ENCODE measurements at places on chromosomes 6 and 20.

DNA sequence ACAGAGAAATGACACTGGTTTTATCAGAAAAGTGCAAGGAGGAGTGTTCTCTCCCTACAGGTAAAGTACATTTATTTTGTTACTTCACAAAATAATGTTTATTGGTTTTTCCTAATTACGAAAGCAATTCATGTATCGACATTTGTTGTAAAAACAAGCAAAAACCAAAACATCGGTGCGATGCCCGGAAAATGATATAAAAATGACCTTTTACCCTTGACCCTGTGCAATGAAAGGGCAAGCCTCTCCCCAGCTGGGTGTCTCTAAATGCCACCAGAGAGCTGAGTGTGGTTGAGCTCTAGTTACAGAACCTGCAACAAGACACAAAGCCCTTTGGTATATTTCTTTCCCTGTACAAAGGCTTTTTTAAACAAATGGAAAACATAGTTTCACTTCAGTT is 65.4 kb downstream of the CD164 start:
- DNase-seq, result no peak

DNA sequence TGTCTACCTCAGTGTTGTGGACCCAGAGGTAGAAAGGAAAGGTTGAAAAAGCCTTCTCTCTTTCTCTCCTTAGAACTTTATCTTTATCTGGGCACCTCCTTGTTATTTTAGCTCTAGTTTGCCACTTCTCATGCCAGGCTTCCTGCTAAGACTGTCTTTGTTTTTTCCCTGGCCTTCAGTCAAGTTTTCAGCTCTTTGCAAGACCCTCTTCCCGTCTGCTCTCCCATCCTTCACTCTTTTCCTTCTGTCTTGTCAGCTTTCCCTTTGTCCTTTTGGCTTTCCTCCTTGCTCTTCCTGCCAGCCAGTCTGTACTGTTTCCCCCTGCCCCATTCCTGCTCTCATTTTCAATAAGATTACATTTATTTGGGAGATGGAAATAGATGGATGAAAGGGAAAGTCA is 86.8 kb upstream of the CCN6 start:
- DNase-seq, result no peak

- no peak for DNase-seq
Observed at GRCh38 chr20:694496-694895, 18.9 kb upstream of the SCRT2 start.

DNA sequence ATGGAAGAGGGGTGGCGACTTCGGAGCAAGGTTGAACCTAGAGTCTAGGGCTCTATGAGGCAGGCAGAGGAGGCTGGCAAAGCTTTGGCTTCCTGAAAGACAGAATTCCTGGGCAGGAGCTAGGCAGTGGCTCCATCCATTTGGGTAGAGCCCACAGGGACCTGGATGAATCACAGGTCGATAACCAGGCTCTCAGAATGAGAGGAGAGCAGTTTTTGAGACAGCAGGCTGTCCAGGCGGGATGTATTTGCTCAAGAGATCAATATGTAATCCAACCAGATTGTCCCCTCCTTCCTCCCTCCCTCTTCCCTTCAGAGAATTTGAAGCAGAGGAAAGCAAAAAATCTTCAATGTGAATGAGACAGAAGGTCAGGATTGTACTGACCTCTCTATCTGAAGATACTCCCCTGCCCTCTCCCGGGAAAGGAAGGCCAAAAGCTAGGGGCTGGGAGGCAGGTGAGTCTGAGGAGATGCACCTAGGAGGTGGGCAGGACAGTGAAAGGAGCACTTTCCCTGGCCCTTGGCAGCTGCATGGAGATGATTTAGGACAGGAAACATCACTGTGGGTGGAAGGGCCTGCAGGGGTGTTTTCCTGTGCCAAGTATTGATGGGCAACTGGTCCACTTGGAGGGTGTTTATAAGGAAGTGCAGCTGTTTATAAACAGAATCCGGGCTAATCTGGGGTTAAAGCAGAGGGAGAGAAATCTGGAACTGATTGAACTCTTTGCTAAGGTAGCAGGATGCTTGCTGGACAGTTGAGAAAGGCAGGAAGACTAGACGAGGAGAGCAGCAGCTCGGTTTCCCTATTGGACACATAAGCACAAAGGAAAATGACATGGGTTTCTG is 212.4 kb upstream of the LRFN2 start:
- DNase-seq, result no peak

GRCh38 chr6:40896696-40897095 is 142.3 kb downstream of the UNC5CL start:
- DNase-seq, result peak; percentile 71

GRCh38 chr6:37635319-37635718 is 62.4 kb downstream of the MDGA1 start:
- DNase-seq, result no peak

GRCh38 chr6:2615251-2615650 is 135.5 kb downstream of the MYLK4 start:
- DNase-seq, result no peak

- no peak for DNase-seq
Observed at GRCh38 chr20:37209661-37210314, 30.4 kb upstream of the MROH8 start.

- DNase-seq, result peak; percentile 21
Observed at GRCh38 chr6:75504465-75505222, 11.0 kb upstream of the FILIP1 start.

DNA sequence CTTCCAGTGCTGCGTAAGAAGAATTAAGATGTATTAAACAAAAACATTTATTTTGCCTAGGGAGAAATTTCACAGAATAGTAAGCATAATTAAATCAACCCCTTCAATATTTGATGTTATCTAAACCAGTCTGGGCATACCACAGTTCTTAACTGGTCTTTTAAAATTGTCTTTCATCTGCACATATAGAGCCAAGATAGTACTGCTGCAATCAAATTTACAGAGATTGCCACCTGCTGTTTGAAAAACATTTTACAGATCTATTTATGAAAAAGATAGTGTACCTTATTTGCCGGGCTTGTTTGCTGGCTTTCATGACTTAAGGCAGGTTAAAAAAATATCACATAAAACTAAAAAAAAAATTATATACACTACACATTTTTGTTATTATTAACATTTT is 323.2 kb downstream of the ADGRB3 start:
- peak; percentile 47 for DNase-seq

- DNase-seq, result no peak
Observed at GRCh38 chr20:21739161-21739560, 33.7 kb downstream of the PAX1 start.

Data from pons (tissue), 1 donor.